ENCODE measurements at places on chromosomes 13 and 19. TPM values are rescaled to one million over a fixed set of nuclear protein-coding genes. Genes with fewer than 3 reads are reported as not detected.

- H3K36me3 ChIP-seq = no peaks in the 10 kb centered on the region
- H3K27ac ChIP-seq = no peak overlapping the region
These were observed 9.9 kb downstream of the STOML3 start for GRCh38 chr13:38980750-38981078.

The SOX1 gene
- not detected for total RNA-seq

- H3K4me3 ChIP-seq = no peak overlapping the region
- H3K4me1 ChIP-seq = no peaks in the 10 kb centered on the region
- H3K27me3 ChIP-seq = peaks cover 23% of the 10 kb centered on the region
- H3K36me3 ChIP-seq = no peaks in the 10 kb centered on the region
- no peak overlapping the region for H3K27ac ChIP-seq
- DNase-seq = no peak
These were observed 772 bp downstream of the SIGLEC8 start for GRCh38 chr19:51457351-51458013.

The KIR2DL4 gene
- total RNA-seq = not detected

Measured in heart left ventricle (tissue), 16 donors.